RKO (cell line): ENCODE measurements at places on chromosomes 11 and 22.

DNA sequence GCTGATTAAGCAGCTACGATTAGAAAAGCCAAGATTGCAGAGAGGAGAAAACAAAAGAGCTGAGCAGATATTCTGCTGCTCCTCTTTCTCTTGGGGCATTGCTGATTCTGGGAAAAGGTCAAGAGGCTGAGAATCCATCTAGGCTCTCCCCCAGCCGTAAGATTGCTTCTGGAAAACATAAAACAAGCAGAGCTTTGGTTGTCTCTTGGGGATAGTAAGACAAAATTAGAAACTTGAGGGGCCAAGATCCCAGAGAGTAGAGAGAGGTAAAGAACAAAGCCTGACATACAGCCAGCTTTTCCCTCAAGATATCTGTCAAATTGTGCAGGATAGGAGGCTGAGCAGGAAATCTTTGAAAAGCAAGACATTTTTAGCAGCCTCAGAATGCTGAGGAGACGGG lies 158.2 kb downstream of the TTC28 start:
- no peak for DNase-seq

- DNase-seq = no peak
Observed at GRCh38 chr11:43689167-43689566, 8.6 kb downstream of the HSD17B12 start.

GRCh38 chr22:20509344-20510047 lies 2.1 kb downstream of the MED15 start:
- DNase-seq = peak; percentile 89

- DNase-seq = no peak
Observed at GRCh38 chr11:112339566-112339965, 78.9 kb upstream of the PLET1 start.

DNA sequence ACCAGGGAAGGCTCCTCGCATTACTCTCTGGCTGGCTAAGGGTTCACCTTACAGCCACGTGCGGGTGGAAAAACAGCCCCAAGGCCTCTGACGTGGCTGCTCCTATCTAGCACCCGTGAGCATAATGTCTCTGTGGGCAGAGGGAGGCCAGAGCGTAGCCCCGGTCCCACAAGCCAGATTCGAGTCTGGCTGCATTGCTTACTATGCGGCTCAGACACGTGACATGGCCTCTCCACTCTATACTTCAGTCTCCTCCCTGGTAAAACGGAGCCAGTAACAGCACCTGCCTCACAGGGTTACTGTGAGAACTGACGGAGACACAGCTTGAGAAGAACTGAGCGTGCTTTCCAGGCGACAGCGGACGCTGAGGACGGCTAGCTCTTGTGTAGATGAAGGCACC lies 105.8 kb upstream of the BID start:
- DNase-seq = no peak

GRCh38 chr11:69114362-69114761 lies 41.4 kb upstream of the SMIM38 start:
- DNase-seq = no peak

DNA sequence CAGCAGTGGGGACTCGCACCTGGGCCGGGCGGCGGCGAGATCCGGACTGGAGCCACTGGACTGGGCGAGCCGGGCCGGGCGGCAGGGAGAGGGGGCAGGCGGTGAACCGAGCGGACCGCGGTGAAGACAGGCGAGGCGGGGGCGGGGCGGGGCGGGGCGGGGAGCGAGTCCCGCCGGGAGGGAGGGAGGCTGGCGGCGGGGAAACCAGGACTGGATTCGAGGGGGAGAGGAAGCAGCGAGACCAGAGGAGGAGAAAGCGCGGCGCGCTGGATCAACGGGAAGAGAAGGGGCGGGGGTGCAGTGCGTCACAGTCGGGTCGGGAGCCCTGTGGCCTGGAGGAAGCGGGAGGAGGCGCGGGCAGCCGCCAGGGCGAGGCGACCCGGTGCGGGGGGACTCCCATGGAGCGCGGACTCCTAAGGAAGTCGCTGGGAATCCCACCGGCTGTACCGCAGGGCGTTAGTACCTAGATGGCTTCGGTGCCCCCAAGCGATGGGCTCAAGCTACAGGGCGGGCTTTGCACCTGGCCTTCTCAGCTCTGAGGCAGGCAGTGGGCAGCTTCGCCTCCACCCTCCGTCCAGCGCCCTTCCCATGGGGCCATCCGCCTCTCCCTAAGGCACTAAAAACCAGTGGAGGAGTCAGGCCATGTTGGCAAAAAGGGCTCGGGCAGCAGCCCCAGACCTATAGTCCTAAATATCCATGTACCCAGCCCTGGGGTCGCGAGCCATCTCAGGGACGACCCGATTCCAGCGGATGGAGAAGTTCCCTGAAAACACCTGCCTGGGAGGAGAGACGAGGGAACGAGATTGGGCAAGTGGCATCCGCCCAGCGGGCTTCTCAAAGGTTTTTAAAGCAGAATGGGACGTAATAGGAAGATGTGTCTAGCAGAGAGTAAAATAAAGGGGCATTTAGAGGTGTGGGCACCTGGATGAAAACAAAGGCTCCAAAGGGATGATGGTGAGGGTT lies at the start of gene TMEM121B:
Gene TMEM121B (minus strand): TSS at position 128 of the 963 bp plus-strand sequence. CDS start 233 bp downstream, outside the sequence.
- DNase-seq = peak; percentile 77

GRCh38 chr11:125365196-125365931 lies 130.7 kb downstream of the FEZ1 start:
- DNase-seq = no peak

GRCh38 chr11:37642296-37642695 lies 1044.3 kb upstream of the RAG2 start:
- DNase-seq = no peak

DNA sequence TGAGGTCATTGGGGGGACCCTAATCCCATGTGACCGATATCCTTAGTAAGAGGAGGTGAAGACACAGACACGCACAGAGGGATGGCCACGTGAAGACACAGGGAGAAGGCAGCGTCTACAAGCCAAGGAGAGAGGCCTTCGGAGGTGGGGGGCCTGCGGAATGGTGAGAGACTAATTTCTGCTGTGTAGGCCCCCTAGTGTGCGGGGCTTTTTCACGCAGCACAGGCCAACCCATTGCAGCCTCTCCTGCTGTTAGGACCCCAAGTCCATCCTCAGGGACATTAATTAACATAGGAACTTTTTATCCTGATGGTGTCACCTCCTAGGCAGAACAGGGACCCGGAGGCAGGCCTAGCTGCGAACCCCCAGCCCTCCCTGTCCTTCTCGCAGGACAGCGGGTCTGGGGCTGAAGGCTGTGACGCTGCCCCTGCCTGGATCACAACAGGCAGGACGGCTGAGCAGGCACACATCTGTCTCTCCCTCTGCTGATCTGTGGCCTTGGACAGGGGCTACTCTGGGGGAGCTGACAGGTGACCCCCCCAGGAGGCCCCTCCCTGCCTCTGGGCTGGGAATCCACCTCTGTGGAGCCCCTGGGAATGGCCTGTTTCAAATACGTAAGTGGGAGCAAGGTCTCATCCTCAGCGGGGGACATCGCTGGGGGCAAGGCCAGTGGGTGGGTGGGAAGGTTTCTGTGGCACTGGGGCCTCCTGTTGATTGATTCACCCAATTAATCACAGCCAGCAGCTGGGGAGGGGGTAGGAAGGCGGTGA lies 7.9 kb downstream of the ASCL2 start:
- DNase-seq = no peak

DNA sequence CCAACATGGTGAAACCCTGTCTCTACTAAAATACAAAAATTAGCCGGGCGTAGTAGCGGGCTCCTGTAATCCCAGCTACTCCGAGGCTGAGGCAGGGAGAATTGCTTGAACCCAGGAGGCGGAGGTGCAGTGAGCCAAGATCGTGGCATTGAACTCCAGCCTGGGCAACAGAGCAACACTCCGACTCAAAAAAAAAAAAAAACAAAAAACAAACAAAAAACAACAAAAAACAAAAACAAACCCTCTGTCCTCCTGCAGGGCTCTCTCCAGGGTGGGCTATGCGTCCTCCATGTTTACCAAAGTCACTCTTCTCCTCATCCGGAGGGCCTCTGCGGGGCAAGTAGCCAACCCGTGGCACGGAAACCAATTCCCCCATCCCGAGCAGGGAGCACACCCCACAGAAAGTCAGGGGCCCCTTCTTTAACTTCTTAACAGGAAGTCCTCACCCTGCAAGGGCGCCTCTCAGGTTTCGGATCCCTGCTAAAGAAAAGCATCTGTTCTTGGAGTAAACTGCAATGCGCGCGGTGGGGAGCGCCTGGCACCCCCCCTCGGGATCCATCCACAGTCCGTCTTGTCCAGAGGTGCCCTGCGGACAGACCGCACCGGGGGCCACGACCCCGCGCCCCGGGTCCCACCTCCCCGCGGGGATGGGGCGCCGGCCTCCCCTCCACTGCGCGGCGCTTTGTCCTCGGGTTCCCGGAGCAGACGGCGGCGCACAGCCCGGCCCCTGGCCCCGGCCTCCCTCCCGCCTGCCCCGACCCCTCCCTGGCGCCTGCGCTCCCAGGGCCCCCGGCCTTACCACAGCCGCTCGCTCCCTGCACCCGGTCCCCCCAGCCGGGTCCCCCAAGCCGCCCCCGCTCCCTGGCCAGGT lies 712 bp downstream of the CERK start:
- DNase-seq = peak; percentile 54

DNA sequence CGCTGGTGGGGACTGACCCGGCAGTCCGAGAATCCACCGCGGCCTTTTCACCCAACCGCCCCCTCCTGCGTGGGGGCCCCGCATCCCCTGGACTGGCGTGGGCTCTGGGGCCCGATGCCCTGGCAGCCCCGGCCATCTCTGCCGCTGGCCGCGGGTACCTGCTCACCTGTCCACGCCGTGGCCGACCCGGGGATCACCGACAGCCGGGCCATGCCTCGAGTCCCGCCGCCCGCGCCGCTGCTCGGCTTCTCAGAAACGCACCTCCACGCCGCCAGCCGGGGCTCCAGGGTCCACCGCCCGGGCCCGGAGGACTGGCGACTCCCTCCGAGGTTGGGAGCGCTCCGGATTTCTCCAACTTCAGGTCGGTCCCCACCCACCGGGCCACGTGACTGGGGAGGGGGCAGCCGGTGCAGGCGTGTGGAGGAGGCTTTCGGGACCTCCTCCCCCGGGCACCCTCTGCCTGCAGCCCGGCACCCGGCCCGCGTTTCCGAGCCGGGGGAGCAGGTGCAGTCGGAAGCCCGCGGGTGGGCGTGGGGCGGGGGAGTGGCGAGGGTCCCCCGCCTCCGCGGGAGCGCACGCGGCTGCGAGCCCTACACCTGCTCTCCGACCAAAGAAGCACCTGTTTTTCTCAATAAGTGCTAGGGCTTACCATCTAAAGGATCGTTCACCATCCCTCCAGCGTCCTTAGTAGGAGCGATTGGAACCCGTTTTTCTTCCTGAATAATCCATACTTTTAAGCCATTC lies 554 bp upstream of the NRIP3 start:
- no peak for DNase-seq

GRCh38 chr11:101083335-101083734 lies 46.3 kb downstream of the PGR start:
- no peak for DNase-seq

GRCh38 chr11:77074626-77075221 lies 8.0 kb downstream of the CAPN5 start:
- DNase-seq = no peak

GRCh38 chr22:37680191-37680851 lies 4.9 kb downstream of the LGALS1 start:
- no peak for DNase-seq

GRCh38 chr22:50526834-50527801 lies 1.7 kb upstream of the SCO2 start:
- no peak for DNase-seq

GRCh38 chr11:47539681-47540039 lies 13.3 kb downstream of the CELF1 start:
- DNase-seq = no peak

DNA sequence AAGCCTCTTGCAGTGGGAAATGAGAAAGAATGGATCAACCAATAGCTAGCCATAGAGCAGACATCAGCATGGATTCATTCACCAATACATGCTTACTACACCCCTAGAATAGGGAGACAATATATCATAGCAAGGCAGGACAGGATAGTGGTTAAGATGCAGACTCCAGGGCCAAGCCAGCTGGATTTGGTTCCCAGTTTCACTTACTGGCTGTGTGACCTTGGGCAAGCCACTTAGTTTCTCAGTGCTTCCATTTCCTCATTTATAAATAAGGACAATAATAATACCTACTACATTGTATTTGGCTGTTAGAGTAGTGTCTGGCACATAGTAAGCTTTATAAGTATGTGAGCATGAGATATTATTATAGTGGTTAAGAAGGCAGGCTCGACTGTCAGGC lies 7.1 kb downstream of the DCHS1 start:
- no peak for DNase-seq

- DNase-seq = peak; percentile 63
Observed at GRCh38 chr22:50260801-50261614, 475 bp downstream of the MAPK12 start.

DNA sequence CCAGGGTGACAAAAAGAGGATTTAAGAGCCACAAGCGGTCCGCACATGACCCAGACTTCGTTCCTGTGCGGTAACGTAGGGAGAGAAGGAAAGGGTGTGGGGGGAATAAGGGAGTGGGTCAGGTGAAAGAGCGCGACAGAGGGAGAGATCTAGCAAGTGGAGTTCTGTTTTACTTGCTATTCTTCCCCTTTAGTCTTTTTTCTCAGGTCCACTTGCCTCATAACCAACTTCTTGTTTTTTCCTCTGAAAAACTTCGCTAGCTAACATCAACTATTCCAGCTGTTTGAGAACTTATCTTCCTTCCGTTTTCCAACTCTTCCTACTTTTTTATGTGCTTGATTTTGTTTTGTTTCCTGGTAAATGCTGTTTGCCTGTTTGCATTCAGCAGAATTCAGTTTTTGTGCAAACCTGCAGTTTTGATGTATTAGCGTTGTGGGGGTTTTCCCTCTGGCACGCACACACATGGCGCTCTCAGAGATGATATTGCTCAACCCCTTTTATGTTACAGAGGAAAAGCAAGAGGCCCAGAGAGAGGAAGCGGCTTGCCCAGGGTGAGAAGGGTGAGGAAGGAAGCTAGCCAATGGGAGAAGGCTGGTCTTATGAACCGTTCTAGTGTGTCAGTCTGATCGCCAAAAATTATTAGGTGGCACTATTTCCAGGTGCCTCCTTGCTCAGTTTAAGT lies 592 bp upstream of the CTSC start:
- DNase-seq = peak; percentile 90

DNA sequence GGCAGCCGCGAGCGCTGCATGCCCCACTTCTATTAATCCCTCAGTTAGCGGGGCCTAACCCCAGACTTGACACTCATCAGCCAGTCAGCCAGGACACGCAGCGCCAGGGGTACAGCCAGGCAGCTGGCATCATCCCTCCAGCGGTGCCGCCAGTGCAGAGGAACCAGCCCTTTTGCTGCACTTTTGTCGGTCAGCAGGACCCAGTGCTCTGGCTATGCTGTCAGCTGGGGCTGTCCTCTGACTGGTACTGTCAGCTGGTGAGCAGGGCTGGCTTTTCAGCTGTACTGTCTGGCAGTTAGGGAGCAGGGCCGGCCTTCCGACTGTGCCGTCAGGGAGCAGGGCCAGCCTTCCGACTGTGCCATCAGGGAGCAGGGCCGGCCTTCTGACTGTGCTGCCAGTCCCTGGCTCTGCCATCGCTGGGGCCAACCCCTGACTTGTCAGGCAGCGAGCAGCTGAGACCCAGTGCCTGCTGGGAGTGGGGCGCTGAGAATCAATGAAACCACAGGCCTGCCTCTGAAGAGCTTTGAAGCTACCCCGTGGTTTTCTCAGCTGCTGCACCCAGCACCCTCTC lies 115.4 kb downstream of the KIAA1671 start:
- no peak for DNase-seq

GRCh38 chr11:125390946-125391345 lies 105.1 kb downstream of the FEZ1 start:
- DNase-seq = no peak
